ENCODE measurements at places on chromosomes 7 and 10.

DNA sequence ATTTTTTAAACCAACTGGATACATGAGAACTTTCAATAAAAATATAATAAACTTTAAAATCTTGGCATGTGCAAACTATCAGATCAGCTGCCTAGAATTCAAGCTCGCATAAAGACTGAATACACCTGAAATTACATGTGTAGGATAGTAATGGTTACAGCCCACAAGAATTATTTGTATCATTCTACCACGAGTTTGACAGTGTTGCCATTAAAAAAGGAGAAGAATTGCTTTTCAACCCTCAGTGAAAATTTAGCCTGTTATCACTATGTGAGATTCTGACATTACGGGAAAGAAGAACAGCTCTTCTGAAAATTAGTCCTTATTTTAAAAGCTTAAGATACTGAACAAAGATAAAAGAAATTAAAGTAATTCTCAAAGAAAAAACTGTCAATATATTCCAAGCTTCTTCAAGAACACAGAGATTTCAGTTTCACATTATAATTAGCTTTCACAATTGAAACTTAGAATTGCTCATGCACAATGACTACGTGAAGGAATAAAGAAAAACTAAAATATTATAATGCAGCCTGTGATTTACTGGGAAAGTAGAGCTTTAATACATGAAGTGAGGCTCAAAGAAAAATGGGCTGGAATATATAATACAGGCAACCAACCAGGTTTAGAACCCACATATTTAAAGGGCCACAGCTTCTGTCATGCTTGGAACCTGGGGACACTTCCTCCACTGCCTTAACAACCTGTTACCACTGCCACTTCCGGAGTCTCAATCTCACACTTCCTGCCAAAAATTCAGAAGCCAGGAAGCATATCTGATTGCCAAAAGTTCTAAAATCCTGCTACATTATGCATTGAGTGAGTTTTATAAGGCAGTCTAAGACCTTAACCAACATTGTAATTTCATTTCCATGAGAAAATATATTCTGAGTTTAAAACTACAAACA lies 23.2 kb downstream of the TPK1 start:
- DNase-seq, result no peak

DNA sequence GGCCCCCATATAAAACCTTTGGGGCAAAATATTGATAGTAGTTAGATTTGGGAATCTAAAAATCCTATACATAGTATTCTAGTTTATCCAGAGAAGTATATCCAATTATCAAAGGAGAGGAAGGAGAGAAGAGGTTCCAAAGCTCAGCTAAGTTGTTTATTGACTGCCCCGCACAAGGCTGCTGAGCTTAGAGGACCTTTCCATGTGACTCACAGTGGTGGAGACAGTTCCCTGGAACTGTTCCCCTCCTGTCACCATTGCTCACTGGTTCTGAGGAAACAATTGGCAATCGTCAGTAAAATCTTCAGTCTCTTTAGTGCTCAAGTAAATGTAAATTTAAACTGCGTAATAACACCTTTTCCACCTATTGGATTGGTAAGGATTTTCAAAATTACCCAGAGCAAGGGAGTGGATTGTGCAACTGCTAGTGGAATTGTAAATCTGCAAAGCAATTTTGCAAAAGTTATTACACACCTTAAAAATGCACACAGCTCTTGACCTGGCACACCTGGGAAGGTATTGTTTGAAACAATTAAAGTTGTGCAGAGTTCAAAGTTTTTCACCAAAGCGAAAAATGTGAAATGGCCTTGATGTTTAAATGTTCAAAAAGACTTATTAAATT lies 63.1 kb downstream of the EEPD1 start:
- DNase-seq, result no peak

GRCh38 chr7:117412946-117413559 lies 14.2 kb downstream of the ASZ1 start:
- DNase-seq, result no peak

GRCh38 chr7:128318691-128319090 lies 25.0 kb downstream of the RBM28 start:
- no peak for DNase-seq

DNA sequence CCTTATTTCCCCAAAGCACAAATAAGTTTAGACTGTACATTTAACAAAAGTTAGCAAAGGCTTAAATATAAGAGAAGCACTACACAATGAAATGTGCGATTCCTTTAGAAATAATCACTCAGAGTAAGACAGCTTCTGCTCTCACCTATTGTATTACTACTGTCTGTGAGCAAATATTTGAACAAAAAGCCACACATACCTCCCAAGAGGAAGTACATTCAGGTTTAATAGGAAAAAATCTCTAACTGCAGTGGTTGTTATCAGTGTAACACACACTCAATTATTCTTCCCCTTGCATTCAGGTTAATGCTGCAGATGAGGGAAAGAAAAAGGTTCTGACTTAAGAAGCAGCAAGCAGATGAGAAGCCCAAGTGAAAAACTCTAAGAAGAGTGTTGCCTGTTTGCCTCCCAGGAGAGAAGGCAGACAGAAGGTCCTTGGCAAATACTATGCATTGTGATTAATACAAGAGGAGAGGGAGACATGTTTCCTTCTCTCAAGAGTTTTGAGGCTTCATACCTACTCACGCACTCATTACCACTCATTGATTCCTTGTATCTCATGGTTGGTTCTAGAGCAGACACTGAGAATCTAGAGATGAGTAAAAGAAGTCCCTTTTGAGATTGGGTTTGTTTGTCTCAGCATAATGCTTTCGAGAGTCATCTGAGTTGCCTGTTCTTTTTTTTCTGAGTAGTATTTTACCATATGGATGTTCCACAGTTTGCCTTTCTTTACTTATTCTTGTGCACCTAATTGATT lies 13.6 kb downstream of the GIMAP4 start:
- DNase-seq, result no peak

DNA sequence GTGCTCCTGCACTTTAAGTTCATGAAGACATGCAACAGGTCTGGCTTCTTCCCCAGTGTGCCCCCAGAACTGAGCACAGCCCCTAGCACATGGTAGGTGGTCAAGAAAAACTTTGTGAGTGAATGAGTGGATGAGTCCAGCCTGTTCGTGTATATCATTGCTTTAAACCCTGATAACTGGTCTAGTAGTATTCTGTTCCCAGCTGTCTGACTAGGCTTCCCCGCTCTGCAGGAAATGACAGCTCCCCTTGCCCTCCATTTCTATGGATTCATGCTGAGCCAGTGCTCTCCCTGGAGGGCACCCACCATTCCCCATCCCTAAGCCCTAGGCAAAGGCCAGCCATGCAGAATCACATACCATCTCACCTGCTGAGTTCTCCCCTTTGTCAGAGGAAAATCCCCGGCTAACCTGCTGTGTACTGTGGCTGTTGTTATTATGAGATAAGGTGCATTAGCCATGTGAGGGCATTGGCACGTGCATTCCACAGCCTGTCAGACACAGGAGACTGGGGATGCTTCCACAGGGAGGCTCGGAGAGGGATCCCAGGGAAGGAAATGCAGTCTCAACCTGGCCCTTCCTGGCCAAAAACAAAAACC lies 698.9 kb downstream of the GRID1 start:
- DNase-seq, result no peak

GRCh38 chr7:135466442-135467206 lies 43.3 kb downstream of the CNOT4 start:
- no peak for DNase-seq

DNA sequence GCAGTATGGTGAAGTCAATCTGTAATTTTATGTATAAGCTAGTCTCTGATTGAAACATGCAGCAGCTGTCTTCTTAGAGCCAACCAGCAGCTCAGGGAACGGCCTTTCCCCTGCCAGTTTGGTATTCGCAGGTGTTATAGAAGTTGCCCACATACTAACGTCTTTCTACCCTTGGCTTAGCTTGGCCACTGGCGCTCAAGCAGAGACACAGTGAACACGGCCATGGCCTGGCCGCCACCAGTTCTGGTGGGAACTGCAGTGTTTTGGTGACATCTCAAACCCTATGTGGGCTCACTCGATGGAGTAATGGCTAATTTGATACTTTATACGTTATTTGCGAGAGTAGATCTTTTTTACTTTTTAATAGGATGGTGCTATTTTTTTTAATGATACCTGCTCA lies 17.1 kb downstream of the EIF4H start:
- no peak for DNase-seq

- DNase-seq, result no peak
Measured at GRCh38 chr7:22377703-22378102, 20.7 kb upstream of the RAPGEF5 start.

- DNase-seq, result no peak
Measured at GRCh38 chr10:1576467-1577372, 160.6 kb downstream of the ADARB2 start.

DNA sequence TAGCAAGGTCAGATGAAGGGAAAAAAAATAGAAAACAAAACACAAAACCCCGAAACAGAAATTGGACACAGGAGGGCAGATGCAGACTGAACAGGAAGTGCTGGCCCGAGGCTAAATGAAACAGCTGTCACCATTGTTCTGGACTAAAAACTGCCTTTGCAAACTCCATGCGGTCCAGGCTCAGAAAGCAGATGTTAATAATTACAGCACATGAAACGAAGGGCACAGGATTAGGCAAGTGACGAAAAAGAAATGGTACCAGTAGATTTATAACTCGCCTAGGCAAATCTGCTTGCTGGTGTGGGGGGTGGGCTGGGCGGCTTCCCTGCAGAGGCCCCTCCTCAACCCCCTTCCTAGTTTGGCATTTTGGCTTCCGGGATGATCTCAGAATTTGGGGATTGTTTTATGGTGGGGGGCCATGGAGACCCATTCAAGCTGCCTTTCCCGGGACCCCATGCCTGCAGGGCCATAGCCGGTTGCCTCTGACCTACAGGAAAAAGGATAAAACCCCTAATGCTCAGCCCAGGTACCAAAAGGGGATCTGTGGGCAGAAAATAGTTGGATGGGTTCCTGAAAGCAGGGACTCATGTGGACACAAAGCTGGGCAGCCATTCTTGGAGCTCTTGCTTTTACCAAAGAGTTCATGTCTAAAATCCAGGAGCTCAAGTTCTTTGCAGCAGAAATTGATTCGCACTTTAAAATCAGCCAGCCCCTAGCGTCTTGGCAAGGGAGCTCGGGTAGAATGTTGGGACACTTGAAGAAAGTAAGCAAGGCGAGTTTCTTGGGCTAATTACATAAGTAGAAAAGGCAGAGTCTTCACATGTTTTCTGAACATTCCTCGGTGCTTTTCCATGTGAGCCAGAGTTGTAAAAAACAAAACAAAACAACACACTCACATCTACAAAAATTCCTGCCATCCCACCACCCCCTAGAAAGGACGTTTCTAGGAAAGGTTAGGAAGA lies 39.0 kb upstream of the EMX2 start:
- no peak for DNase-seq

DNA sequence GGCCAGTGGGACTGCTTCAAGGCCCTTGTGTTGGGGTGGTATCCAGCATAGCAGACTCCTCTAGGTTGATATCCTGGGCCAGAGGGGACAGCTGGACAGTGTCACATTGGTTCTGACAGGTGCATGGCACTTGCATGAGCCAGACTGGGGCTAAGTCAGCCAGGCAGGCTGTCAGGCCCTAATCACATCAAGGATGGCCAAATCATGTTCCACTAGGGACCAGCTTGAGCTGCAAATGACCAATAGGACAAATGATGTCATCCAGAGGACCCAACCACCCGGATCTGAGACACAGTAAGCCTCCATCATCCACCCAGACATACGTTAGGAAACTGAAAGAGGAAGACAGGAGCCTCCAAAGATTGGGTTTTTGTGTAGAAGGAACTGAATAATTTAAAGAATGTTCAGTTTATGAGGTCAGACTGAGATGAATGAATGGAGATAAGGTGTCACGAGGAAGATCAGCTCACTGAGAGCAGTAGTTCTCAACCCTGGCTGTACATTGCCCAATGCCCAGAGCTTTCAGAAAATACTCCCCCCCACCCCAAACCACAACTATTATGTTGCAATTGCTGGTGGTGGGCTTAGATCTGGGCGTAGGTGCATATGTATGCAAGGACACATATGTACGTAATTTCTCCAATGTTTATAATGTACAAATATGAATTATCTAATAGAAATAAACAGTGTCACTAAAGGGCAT lies 75.2 kb upstream of the INHBA start:
- no peak for DNase-seq

DNA sequence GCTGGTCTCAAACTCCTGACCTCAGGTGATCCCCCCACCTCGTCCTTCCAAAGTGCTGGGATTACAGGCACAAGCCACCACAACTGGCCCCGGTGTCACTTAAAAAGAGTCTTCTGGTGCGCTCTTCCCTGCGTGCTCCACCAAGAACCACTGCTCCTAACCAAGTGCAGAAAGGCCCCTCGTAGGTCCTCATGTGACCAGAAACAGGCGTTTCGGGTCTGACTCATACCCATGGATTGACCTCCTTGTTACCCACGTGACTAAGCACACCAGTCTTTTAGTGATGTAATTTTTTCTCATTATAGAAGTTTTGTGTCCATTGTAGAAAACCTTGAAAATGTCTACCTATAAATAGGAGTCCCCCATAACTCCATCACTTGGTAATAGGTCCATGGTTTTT lies 13.9 kb downstream of the FKBP6 start:
- DNase-seq, result no peak

DNA sequence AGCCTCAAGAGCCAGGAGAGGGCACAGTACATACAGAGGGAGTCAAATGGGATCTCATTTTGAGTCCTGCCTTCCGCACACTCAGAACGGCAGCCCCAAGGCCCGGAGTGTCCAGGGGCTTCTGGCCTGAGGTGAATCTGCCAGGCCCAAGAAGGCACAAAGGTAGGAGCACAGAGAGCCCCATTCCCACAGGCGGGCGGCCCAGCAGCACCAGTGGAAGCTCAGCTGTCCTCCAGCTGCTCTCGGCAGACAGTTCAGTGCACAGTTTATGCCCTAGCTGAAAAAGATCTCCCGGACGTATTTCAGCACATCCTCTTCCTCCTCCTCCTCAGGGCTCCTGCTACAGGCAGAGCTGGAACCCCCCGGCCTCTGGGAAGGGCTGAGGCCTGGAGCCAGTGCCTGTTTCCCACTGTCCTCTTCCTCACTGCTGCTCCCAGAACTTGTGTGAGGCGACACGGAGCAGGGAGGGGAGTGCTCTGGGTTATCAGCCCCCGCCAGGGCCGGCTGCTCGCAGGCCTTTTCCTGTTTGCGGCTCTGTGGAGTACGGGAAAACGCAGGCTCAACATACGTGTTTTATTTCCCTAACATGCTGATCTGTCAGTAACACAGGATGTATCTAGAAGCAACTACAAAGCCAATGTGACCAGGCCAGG lies 4.0 kb downstream of the CYREN start:
- no peak for DNase-seq

- DNase-seq, result no peak
Measured at GRCh38 chr7:130114776-130115175, 44.4 kb downstream of the KLHDC10 start.

- DNase-seq, result peak; percentile 89
Measured at GRCh38 chr10:131109726-131110125, 201.8 kb downstream of the TCERG1L start.

- DNase-seq, result no peak
Measured at GRCh38 chr10:73999703-74000102, 1.8 kb downstream of the VCL start.

DNA sequence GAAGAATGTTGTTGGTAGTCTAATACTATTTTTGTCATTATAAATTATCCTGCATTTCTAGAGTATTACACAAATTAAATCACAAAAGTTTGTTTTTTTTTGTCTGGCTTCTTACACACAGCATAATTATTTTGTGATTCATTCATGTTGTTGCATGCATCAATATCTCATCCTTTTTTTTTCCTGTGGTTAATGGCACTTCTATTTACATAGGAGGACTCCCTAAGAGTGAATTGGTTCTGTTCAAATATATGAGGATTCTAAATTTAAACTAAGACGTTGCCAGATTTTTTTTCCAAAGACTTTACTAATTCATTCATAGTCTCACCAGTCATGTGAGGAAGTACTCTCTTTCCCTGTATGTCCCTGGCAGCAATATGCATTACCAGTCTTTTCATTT lies 303.3 kb downstream of the GPR37 start:
- no peak for DNase-seq
